ENCODE measurements at places on chromosomes 16 and 17.

DNA sequence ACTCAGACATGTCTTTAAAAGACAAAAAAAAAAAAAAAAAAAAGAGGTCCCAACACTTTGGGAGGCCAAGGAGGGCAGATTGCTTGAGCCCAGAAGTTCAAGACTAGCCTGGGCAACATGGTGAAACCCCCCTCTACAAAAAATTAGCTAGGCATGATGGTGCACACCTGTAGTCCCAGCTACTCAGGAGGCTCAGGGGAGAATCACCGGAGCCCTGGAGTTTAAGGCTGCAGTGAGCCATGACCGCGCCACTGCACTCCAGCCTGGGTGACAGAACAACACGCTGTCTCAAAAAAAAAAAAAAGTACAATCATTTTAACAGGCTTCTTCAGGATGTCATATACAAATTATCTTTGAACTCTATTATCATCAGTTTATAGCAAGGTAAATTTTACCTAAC, 22.0 kb downstream of the C16orf87 start:
- DNase-seq: no peak

GRCh38 chr16:16048904-16049582, 99.6 kb downstream of the ABCC1 start:
- no peak for DNase-seq

DNA sequence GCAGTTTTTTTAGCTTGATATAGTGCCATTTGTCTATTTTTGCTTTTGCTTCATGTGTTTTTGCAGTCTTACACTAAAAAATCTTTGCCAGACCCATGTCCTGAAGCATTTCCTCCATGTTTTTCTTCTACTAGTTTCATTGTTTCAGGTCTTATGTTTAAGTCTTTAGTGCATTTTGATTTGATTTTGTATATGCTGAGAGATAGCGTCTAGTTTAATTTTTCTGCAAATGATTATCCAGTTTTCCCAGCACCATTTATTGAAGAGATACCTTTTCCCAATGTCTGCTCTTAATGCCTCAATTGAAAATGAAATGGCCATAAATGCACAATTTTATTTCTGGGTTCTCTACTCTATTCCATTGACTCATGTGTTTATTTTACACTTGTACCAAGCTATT, 40.8 kb upstream of the NACA2 start:
- no peak for DNase-seq

GRCh38 chr17:311119-311782, 41.4 kb downstream of the RPH3AL start:
- no peak for DNase-seq

DNA sequence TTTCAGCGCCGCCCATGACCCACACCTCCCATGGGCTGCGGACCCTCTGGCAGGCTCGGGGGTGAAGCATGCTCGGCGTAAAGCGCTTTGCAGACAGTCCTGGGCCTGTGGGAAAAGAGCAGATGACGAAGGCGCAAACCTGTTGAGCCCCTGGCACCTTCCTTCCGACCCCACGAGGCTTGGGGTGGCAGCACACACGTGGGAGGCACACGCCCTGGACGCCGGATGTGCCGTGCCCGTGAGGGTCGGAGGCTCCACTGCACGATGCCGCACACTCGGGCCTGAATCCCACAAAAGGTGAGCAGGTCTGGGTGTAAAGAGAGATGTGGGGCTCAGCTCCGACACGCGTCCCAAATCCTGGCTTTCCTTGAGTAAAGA, 71.1 kb downstream of the LMF1 start:
- no peak for DNase-seq

GRCh38 chr16:2204416-2205103, 694 bp upstream of the MLST8 start:
- no peak for DNase-seq

Measured in Jurkat, Clone E6-1 (cell line).